Caki2 (cell line): ENCODE measurements at places on chromosomes 3 and 15. TPM values are rescaled to one million over a fixed set of nuclear protein-coding genes. Genes with fewer than 3 reads are reported as not detected.

GRCh38 chr3:139808201-139808600, 126.8 kb upstream of the CLSTN2 start:
- DNase-seq = no peak

GRCh38 chr3:1227111-1227510, 134.3 kb downstream of the CNTN6 start:
- no peak for DNase-seq

DNA sequence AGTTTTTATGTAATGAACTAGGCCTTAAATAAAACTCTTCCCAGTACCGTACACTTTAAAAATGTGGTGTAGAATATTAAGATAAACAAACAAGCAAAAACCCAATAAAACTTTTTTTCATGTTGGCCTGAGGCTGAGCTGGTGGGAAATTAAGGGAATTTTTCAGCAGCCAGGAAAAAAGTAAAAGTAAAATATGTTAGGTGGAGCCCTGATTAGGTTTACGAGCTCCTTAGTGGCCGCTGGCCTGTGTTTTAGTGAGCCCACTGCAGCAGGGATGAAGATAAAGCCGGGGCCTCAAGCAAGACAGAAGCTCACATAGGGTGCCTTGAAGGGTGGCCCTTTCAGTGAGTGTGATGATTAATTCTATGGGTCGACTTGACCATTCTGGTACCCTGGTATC, 16.1 kb upstream of the ARL14 start:
- DNase-seq = no peak

- no peak for DNase-seq
Measured at GRCh38 chr3:152302521-152303021, 33.8 kb downstream of the MBNL1 start.

The GABRR3 gene
- not detected in 2 replicates for total RNA-seq

DNA sequence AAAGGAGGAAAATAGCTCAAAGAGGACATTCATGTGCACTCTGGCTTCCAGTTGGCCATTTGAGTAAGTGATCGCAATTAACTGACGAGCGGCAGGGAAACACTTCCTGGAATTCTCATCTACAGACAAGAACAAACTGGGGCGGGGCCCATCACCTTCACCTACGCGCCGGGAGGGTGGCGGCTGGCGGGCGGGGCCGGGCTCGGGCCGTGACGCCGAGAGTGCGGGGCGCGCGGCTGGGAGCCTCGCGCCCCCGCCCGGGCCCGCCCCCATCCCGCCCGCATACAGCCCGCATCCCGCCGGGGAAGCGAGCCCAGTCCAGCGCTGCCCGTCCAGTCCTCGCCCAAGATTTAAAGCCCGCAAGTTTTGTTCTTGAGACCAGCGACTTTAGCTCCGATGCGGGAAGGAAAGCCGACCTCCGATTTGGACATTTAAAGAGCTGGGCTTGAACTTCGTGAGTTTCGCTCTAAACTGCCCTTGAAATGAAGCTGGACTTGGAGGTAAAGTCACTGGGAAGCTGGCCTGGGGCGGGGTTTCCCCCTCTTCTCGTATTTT, at the start of gene B3GNT5:
Gene B3GNT5, plus strand, starts transcription at position 281 of the 555 bp plus-strand sequence. CDS start 16,546 bp downstream, outside the sequence.
- peak; percentile 66 for DNase-seq

The RLBP1 gene
- total RNA-seq = not detected in 2 replicates

The TRIM42 gene
- total RNA-seq = not detected in 2 replicates

- no peak for DNase-seq
Measured at GRCh38 chr3:48404440-48405342, 25.2 kb downstream of the PLXNB1 start.

- DNase-seq = no peak
Measured at GRCh38 chr3:174186377-174186989, 672.7 kb upstream of the NAALADL2 start.

The C3orf70 gene
- not detected in 2 replicates for total RNA-seq

GRCh38 chr3:151307131-151307530, 9.5 kb downstream of the GPR87 start:
- no peak for DNase-seq

DNA sequence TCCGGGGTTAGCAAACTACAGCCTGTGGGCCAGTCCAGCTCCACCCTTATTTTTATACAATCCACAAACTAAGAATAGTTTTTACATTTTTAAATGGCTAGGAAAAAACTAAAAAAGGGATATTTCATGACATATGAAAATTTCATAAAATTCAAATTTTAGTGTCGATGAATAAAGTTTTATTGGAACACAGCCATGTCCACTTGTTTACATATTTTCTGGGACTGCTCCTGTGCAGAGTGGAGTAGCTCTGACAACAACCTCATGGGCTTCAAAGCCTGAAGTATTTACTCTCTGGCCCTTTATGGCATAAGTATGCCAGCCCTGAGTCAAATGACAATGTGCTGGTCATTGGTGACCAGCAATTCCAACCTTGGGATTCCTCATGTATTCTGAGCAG, 17.2 kb downstream of the EFCC1 start:
- no peak for DNase-seq

The EHD4 gene
- 3.0 and 3.8 TPM in 2 replicates for total RNA-seq

The POPDC2 gene
- not detected in 2 replicates for total RNA-seq

The HYKK gene
- total RNA-seq = 0.84 and 7.6 TPM in 2 replicates
